GM18507 (cell line): ENCODE measurements at places on chromosomes 2 and 18.

DNA sequence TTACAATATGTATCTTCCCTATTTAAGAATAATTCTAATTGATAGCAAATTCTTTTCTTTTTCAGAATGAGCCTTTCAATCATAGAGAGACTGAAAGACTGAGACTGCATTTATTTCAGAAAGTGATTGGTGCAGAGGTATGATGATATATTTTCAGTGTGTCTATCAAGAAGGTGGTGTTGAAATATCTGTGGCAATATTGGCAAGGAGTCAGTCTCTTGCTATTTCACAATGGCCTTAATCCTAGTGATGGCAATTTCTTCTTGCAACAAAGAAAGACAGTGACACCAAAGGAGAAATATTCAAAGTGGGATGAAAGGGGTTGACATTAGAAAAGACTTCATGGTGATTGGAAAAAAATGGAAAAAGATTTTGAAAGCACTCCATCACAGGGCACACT lies 21.7 kb upstream of the ZBTB14 start:
- no peak for DNase-seq

DNA sequence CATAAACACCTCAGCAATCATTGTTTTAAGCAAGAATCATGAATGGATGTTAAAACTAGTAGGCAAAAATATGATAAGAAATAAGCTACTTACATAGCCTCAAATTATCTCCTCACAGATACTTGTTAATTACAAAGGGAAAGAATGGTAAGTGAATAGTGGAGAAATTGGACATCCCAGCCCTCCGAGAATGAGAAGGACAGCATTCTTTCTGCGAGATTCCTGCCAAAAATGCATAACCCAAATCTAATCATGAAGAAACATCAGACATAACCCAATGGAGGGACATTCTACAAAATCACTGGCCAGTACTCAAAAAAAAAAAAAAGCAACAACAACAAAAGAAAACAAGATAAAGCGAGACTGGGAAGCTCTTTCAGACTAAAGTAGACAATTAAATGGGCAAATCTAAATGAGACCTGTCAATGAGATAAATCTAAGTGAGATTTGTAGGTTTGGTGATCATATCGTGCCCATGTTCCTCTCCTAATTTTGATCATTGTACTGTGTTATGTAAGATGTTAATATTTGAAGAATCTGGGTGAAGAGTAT lies 57.9 kb upstream of the GLI2 start:
- no peak for DNase-seq

- no peak for DNase-seq
These were observed 12.4 kb downstream of the HS6ST1 start for GRCh38 chr2:128306081-128306930.

DNA sequence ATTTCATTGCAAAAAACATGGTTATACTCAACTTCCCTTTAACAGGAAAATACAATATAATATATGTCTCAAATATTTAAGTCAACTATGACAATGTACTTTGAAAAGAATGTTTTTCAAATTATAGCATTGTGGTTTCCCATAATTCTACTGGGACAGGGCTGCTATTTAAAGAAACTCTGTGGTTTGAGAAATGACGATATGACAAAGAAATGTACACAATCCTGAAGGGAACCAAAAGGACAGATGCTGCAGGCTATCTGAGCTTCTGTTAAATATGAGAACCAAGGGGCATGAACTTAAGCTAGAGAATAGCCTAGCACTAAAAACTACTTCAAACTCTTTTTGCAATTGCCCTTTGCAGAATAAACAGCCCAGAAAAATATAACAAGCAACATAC lies 415.9 kb downstream of the GRB14 start:
- no peak for DNase-seq

GRCh38 chr2:95058989-95059641 lies 33.6 kb downstream of the MAL start:
- no peak for DNase-seq

- no peak for DNase-seq
These were observed 206.8 kb downstream of the OTX1 start for GRCh38 chr2:63257473-63257872.

GRCh38 chr2:212845941-212846340 lies 305.5 kb downstream of the IKZF2 start:
- no peak for DNase-seq

GRCh38 chr2:23689131-23689700 lies 237.7 kb downstream of the ATAD2B start:
- DNase-seq: no peak

DNA sequence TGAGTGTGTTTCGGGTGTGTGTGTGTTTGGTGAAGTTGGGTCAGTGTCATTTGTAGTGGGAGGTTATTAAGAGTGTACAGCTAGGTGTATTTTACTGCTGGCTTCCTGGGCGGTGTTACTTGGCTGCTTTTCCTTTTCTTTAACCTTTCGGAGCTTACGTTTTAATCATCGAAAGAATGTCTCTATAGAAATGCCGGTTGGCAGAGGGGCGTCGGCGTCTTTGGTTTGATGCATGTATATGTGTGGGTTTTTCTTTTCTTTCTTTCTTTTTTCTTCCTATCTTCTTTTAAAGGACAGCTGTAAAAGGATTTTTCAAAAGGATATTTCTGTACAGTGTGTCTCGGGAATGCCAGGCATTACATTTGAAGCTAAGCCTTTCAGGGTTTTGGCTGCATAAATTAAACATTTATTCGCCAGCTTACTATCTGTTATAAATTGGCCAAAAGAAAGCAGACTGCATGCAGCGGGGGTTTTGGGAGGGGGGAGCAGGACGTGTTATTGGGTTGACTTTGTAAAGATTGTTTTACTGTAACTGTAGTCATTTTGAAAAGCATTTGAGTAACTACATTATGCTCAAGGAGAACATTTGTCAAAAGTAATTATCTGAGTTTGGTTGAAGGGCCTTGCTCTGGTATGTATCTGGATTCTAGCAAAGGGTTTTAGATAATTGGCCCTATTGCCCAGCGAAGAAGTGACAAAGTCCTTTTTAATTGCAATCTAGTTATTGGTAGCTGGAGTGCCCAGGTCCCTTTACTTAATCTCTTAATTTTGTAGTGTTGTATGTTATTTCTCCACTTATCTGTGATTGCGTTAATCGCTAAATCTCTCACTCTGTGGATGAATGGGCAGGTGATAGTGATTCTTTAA lies 1.6 kb downstream of the ASXL3 start:
- no peak for DNase-seq

GRCh38 chr18:79956276-79956675 lies 4.8 kb upstream of the SLC66A2 start:
- no peak for DNase-seq

GRCh38 chr2:226659410-226659809 lies 140.2 kb downstream of the IRS1 start:
- DNase-seq: no peak

GRCh38 chr2:199195927-199196502 lies 261.7 kb downstream of the SATB2 start:
- no peak for DNase-seq

DNA sequence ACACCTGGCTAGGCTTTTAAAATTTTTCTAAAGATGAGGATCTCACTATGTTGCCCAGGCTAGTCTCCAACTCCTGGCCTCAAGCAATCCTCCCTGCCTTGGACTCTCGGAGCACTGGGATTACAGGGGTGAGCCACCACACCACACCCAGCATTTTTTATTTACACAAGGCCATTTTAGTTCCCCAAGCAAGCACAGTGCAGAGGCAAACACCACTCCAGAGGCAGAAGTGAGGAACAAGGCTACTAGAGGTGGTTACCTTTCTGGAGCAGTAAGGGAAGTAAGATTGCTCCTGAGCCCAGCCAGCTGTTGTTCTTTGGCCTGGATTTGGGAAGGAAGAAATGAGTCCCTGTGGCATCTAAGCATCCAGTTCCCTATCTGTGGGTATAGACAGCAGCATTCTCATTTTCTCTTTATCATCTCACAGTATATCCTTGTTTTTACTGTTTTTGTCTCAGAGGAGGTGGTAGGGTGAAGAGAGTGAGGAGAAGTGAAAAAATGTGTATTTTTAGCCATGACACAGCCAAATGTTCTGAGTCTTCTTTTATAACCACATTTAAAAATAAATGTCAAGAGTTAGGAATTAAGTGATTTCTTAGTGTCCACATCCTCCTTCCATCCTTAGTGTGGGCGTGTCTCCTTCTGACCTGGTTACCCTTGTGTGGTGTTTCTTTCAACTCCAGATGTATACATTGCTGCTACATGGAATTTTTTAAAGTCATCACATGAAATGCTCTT lies 10.5 kb upstream of the TTC39C start:
- no peak for DNase-seq
